Activated naive CD4-positive, alpha-beta T cell treated with anti-CD3 and anti-CD28 coated beads, Interleukin-2, amount 50 U/mL, for 16 hours (primary cell): ENCODE measurements at places on chromosomes 4 and X.

- DNase-seq: no peak
Observed at GRCh38 chr4:146336410-146336807, 122.1 kb downstream of the REELD1 start.

GRCh38 chr4:78166622-78167021 is 109.5 kb downstream of the FRAS1 start:
- no peak for DNase-seq

- no peak for DNase-seq
Observed at GRCh38 chr4:1898007-1898406, 26.8 kb downstream of the NSD2 start.

- DNase-seq: no peak
Observed at GRCh38 chr4:88527787-88528186, 4.2 kb upstream of the PYURF start.

DNA sequence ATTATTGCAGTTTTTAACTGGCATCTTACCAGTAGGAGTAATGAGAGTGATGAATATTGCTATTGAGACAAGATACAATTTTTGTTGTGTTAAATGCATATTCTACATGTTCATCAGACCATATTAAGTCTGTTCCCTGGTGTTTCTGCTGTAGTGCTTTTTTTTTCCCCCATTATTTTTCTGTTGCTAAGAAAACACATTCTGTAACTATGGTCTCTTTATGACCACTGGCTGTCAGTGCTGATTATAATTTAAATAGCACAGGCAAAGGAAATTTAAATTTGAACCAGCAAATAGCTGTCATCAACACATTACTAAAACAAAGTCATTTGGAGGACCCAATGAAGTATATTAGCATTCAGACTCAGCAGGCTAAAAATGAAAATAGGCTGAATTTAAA is 98.3 kb upstream of the ANKRD50 start:
- no peak for DNase-seq

- no peak for DNase-seq
Observed at GRCh38 chr4:86924811-86925210, 10.0 kb upstream of the AFF1 start.

GRCh38 chrX:20267931-20268701 is 1.4 kb upstream of the RPS6KA3 start:
- peak; percentile 12 for DNase-seq

DNA sequence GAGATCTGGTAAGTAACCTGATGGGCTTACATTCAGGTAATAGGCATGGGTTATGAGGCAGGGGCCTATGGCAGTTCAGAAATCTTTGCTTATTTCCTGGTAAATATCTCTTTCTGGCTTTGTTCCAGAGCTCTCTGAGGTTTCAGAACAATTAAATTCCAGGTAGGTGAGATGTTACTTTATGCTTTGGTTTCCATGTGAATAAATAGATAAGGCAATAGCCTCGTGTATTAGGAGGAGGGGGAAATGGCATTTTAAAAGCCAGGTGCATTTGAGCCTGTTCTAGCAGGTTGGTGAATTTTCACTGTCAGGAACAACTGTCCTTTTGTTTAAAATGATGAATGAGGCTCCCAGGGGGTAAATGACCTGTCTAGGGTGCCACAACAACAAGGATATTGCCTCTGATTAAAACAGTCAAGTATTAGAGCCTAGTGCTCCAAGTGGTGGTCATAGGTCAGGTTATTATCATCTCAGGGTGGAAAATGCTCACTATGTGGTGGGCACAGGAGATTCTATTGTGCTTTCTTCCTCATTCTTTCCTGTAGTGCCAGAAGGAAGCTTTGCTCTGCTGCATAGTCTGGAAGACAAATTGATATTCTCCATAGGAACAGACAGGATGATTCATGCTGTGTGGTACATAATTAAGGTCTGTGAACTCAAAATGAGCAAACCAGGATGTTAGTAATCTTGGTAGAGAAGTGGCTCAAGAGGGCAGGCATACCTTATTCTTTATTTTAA is 296.2 kb downstream of the INPP4B start:
- no peak for DNase-seq

DNA sequence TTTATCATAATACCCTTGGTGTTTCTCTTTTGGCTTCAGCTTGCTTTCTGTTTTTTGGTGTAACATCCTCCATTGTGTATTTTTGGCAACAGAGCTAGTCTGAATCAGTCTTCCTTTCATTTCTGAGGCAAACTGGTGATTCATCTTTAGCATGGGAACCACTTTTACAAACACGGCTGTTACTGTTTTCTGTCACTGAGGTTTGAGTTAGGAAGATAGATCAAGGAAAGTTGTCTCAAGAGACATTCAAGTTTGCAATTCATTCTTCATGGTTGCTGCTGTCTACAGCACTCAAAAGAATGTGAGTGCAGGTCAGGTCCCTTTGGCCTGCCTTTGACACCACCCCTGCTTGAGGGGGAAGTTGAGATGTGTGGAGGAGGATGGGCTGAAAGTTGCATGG is 36.3 kb downstream of the IL21 start:
- DNase-seq: no peak

DNA sequence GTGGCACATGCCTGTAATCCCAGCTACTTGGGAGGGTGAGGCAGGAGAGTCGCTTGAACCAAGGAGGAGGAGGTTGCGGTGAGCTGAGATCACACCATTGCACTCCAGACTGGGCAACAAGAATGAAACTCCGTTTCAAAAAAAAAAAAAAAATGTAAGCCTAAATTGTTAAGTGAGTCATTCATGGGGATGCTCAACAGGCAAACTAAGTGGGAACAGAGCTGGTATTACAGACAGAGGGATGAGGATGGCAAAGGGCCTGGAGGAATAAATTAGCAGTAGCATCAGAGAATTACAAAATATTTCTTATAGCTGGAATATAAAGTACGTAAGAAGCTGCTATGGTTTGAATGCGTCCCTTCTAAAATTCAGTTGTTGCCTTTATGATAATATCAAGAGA is 43.4 kb upstream of the OGT start:
- no peak for DNase-seq

DNA sequence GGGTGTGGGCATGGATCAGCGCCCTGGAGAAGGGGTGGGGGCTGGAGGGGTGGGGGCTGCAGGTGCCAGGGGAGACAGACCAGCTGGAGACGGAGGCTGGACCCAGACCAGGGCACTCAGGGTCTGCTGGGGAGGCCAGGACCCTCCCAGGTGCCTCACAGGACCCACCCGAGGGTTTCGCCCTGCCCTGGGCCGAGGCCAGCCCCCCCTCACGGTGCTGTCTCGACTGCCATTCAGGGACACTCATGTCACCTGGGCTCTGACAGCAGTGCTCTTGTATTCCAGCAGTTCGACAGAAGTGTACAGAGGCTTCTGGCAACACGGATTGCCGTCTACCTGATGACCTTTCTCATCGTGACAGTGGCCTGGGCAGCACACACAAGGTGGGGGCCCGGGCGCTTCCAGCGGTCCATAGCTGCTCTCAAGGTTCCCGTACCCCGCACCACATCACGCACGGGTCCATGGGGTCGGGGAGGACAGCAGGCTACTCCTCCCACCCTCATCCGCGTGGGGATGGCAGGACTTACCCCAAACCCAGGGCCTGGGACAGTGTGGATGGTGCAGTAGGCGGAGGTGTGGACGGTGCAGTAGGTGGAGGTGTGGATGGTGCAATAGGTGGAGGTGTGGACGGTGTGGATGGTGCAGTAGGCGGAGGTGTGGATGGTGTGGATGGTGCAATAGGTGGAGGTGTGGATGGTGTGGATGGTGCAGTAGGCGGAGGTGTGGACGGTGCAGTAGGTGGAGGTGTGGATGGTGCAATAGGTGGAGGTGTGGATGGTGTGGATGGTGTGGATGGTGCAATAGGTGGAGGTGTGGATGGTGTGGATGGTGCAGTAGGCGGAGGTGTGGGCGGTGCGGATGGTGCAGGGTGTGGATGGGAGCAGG is 18.1 kb downstream of the TMEM175 start:
- DNase-seq: no peak

- no peak for DNase-seq
Observed at GRCh38 chr4:7582313-7583097, 147.8 kb upstream of the PSAPL1 start.
